ENCODE measurements at places on chromosomes 3 and 15. TPM values are rescaled to one million over a fixed set of nuclear protein-coding genes. Genes with fewer than 3 reads are reported as not detected.
A peak's percentile ranks its signal among the peaks of the same experiment; 100 is the strongest.

TMEM212 gene
- total RNA-seq: not detected

DNA sequence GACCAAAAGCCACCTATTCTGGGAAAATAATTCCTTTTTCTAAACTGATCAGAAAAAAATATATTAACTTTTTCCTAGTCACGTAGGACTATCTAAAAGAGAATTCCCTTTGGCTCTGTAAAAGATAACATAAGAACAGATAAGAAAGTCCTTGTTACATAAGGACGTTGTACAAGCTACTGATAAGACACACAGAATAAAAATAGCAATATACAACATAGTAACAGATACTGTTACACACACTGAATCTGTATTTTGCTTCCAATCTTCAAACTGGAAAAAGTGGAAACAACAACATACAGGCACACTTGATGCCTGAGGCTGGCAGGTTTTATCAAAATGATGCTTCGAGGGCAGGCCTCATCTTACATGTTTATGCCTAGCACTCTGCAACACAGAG lies 59.8 kb downstream of the SNX4 start:
- DNase-seq: no peak
- H3K27me3 ChIP-seq: no peaks in the 10 kb centered on the region
- no peak overlapping the region for H3K4me3 ChIP-seq
- no peak overlapping the region for H3K27ac ChIP-seq
- H3K4me1 ChIP-seq: no peaks in the 10 kb centered on the region
- peaks cover 45% of the 10 kb centered on the region for H3K36me3 ChIP-seq

GRCh38 chr15:68205558-68205944 lies 419 bp upstream of the CALML4 start:
- no peak overlapping the region for H3K27ac ChIP-seq
- no peaks in the 10 kb centered on the region for H3K27me3 ChIP-seq
- H3K36me3 ChIP-seq: peaks cover 31% of the 10 kb centered on the region
- no peak overlapping the region for H3K4me3 ChIP-seq
- peaks cover 4% of the 10 kb centered on the region for H3K4me1 ChIP-seq

DNA sequence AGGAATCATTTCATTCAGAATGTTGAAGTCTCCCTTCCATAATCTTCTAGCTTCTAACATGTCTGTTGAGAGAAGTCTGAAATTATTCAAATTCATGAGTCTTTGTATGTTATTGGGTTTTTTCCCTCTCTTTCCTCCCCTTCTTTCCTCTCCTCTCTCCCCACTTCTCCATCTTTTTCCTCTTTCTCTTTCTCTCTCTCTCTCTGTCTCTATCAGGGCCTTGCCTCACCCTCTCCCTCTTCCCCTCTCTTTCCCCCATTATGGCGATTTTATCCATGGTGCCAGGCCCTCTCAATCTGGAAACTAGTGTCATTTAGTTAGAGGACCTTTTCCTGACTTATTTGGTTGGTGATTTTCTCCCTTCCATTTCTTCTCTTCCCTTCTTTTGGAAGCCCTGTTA lies 147.3 kb downstream of the SST start:
- H3K4me1 ChIP-seq: no peaks in the 10 kb centered on the region
- H3K36me3 ChIP-seq: no peaks in the 10 kb centered on the region
- H3K27me3 ChIP-seq: 0 out of 2 replicates have a peak, but pooled peaks cover 4% of the 10 kb centered on the region

GRCh38 chr3:115212615-115213014 lies 65.5 kb upstream of the ZBTB20 start:
- no peak for DNase-seq
- H3K36me3 ChIP-seq: no peaks in the 10 kb centered on the region
- H3K27me3 ChIP-seq: no peaks in the 10 kb centered on the region
- H3K4me3 ChIP-seq: no peak overlapping the region
- H3K4me1 ChIP-seq: peaks cover 5% of the 10 kb centered on the region

SLC24A5 gene
- total RNA-seq: not detected

DNA sequence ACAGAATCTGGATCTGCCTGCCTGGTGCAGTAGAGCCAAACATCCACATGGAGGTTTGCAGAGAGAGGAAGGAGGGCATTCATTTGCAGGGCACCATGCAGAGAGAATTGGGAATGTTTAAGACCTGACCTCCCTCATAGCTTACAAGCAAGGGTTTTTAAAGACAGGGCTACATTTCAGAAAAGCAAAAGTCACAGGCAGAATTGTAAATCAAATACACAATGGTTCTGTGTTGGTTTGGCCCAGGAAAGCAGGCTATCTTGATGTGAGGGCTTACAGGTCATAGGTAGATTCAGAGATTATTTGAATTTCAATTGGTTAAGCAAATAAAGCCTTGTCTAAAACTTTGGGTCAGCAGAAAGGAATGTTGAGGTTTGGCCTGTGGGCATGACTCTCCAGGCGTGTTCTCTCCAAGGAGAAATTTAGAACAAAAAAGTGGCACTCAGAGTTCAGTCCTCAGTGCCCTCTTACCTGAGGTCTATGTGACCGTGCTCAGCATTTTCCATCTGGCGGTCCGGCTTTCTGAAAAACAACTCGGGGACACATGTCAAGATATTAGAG lies 91.5 kb downstream of the CD47 start:
- peak; percentile 47 for DNase-seq
- H3K4me1 ChIP-seq: peaks cover 12% of the 10 kb centered on the region
- no peaks in the 10 kb centered on the region for H3K36me3 ChIP-seq
- no peak overlapping the region for H3K4me3 ChIP-seq

GRCh38 chr15:57156210-57156884 lies 220.0 kb upstream of the CGNL1 start:
- H3K27ac ChIP-seq: no peak overlapping the region
- H3K27me3 ChIP-seq: no peaks in the 10 kb centered on the region
- DNase-seq: no peak
- peaks cover 30% of the 10 kb centered on the region for H3K4me1 ChIP-seq
- no peak overlapping the region for H3K4me3 ChIP-seq

DNA sequence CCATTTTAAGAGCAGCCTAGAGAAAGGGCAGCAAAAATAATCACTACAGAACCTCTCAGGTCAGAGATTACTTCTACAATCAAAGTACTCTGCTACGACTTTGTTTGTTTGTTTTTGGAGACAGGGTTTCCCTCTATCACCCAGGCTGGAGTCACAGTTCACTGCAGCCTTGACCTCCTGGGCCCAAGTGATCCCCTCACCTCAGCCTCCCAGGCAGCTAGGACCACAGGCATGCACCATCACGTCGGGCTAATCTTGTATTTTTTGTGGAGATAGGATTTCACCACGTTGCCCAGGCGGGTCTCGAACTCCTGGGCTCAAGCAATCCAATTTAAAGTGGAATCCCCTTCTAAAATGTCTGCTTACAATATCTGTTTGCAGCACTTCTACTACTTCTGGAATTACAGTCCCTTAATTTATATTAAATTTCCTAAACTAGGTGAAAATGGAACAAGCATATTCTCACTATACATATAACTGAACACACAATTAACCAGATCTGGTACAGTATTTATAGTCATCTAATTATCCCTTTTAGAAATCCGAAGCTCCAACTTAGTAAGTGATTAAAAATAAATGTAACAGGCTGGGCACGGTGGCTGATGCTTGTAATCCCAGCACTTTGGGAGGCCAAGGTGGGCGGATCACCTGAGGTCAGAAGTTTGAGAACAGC lies 4.4 kb downstream of the UACA start:
- no peaks in the 10 kb centered on the region for H3K27me3 ChIP-seq
- no peak for DNase-seq
- no peak overlapping the region for H3K4me3 ChIP-seq
- peaks cover 17% of the 10 kb centered on the region for H3K4me1 ChIP-seq

DNA sequence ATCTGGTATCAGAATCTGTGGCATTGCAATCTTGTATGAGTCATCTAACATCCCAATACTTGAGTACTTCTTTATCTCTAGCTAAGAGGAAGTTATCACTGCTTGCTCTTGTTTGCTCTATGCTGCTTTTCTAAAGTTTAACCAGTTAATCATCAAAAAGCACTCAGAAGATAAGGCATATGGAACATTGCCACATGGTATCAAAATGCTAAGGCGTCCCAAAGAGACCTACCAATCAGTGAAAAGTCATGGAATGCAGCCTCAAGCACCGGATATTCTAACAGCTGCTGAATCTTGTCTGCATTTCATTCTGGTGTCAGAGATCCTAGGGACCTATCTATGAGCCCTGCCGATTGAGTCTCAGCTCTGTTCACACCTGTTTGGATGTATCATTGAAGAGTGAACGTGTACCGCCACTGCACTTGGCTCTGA lies 192.8 kb downstream of the ARPP21 start:
- no peaks in the 10 kb centered on the region for H3K4me1 ChIP-seq
- no peak overlapping the region for H3K27ac ChIP-seq
- H3K27me3 ChIP-seq: no peaks in the 10 kb centered on the region
- H3K36me3 ChIP-seq: no peaks in the 10 kb centered on the region
- DNase-seq: no peak

DNA sequence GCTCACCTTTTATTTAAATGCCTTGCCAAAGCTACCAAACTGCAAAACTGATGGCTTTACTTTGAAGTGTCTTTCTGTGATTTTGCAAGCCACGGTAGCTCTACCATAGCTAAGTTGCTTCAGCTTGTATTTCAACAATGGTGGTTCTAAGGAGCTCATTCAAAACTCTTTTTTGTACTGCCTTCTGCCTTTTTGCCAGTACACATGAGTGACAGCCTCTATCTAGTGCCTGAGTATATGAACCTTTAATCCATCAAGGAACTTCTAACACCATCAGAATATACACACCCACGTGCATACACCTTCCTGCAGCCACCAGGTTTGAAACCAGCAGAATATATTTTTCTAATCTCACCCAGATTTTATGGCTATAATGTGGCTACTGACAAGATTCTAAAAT lies 10.4 kb upstream of the NR2F2 start:
- H3K27me3 ChIP-seq: no peaks in the 10 kb centered on the region
- no peaks in the 10 kb centered on the region for H3K36me3 ChIP-seq
- no peak overlapping the region for H3K4me3 ChIP-seq
- H3K4me1 ChIP-seq: peaks cover 11% of the 10 kb centered on the region
